Stimulated activated CD8-positive, alpha-beta memory T cell treated with anti-CD3 and anti-CD28 coated beads, Interleukin-7, amount 100 ng/mL, for 1 hour (primary cell): ENCODE measurements at places on chromosomes 3 and 15.
A peak's percentile ranks its signal among the peaks of the same experiment; 100 is the strongest.

DNA sequence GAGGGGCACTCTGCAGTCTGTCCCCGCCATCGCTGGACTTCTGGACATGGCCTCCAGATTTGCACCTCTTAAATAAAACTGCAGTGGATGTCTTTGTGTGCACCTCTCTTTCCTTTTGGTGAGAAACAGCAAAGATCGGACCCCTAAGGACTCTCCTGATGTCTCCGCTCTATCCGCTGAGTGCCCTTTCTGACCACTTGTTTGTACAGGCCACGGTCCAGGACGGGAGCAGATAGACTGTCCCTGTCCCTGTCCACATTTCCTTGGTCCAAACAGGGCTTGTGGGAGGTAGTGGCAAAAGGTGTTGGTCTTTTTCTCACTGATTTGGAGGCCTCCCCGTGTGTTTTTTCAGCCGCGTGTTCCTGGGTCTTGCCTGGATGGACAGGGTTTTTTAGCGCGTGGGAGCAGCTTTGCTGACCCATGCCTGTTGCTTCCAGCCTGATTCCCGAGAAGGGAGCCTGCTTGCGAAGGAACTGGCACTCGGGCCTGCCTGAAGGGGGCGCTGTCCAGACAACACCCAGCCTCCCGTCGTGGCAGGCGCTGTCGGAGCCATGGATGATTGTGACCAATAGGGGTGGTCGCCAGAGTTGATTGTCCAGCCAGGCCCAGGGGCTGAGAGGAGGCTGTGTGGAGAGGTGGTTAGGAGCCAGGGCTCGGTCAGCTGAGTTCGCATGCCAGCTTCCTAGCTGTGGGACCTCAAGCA, 13.2 kb upstream of the STAB1 start:
- no peak for DNase-seq

- DNase-seq: no peak
Measured at GRCh38 chr3:632571-633170, 436.1 kb downstream of the CHL1 start.

GRCh38 chr15:31360843-31361763, 34.5 kb downstream of the KLF13 start:
- DNase-seq: peak; percentile 43

GRCh38 chr3:160224256-160224655, 966 bp upstream of the C3orf80 start:
- no peak for DNase-seq

GRCh38 chr15:59691194-59691805, 2.2 kb upstream of the BNIP2 start:
- DNase-seq: no peak
